Muscle of arm (tissue), 14 donors: ENCODE measurements at places on chromosomes 2 and 18.

GRCh38 chr2:71603851-71604725, 150.7 kb downstream of the DYSF start:
- no peak for DNase-seq

DNA sequence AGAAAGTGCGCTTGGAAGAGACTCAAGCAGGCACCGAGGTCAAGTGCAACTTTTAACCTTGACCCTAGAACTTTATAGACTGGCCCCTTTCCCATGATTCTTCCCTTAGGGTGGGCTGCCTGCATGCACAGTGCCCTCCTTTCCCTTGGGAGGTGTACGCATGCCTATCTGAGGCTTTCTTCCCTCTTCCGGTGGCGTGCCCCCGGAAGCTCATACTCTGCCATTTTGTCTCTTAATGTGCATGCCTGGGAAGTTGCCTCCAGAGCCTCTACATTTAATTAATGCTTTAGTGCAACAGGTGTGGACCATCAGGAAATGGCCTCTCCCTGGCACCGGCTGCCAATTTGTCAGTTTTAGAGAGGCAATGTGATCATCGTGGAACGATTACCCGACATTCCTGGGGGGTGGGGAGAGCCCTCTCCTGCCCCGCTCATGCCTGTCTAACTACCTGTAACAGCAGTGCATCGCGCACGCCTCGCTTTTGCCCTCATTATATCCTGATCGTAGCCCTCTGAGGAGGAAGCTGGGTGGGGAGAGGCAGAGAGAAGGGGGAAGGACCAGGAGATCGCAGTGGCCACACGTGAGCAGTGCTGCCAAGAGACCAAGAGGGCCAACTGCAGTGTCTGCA, 194.8 kb downstream of the TFCP2L1 start:
- DNase-seq, result no peak

DNA sequence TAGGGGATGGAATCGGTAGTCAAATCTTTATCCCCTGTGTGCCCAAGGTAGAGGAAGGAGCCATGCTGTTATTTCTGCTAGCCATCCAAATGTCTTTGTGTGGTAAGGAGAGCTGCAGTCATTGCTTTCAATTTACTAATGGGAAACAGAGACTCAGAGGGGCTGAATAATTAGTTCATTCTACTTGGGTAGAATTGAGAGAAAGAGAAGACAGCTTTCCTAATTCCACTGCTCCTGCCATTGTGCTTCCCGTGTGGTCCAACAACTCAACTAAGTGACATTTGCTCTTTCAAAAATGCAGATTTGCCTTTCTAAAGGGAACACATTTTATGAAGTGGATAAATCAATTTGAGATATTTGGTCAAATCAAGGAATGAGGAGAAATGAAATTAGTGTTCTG, 136.1 kb downstream of the AQP4 start:
- no peak for DNase-seq

DNA sequence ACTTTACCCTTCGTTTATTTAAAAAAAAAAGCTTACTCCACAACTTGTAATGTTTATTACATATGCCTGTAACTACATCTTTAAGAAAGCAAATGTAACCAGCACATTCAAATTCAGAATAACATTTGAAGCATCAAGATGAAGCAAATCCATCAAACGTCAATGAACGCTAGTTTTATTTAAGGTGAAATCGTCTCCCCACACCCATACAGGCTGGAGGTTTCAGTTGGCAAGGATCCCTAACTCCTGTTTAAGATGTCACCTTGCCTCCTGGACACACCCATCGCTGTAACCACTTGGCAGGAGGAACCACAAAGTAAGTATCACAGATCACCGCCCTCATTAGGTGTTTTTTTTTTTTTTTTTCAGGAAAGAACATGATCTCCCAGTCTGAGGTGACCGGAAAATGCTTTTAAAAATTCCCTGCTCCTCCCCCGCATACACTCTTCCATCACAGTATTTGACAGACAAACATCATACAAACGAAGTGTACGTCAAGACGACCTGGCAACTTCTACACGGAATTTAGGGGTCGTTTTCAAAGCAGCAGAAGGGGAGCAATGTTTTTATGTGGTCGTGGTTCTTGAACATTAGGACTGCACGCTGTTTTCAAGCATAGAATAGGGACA, 19.7 kb upstream of the STPG4 start:
- no peak for DNase-seq

- DNase-seq, result no peak
These were observed 37.7 kb downstream of the DOCK10 start for GRCh38 chr2:225004597-225004996.

DNA sequence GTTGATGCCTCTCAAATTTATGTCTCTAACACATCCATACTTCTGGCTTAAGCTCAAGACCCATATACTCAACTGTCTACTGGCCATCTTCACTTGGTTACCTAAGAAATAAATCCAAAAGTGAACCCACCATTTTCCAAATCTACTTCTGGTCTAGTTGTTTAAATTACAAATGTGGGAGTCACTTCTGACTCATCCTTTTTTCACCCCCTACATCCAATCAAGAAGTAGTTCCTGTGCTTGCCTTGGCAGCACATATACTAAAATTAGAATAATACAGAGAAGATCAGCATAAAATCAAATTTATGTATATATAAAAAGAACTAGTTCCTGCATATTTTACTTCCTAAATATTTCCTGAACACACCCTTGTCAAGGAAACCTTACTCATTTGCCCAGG, 53.6 kb downstream of the STRN start:
- no peak for DNase-seq

DNA sequence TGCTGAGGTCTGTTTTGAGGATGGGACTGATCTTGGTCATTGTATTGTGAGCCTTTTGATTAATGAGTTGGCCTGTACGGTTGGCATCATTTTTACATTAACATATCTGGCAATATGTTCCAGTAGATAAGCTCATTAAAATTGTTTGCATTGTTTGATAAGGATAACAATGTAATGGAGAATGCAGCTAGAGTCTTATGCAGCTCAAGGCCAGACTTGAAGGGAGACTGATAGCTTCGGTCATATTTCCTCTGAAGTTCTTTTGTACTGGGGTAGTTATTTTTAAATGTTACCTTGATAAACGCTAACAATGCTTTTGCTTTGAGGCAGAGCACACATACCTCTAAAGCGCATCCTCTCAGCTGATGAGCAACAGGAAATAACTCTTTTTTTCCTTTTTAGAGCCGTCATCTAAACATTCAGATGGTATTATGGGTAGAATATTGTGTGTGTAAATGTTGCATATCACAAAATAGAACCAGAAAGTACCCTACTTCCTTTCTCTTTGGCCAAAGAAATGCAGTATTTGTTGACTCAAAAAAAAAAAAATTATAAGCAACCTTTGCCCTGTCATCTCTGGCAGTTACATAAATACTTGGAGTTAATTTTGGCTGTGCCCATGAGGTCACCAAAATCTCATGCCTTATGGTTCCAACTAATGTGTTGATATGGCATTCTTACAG, 1.3 kb downstream of the MAPRE2 start:
- no peak for DNase-seq

DNA sequence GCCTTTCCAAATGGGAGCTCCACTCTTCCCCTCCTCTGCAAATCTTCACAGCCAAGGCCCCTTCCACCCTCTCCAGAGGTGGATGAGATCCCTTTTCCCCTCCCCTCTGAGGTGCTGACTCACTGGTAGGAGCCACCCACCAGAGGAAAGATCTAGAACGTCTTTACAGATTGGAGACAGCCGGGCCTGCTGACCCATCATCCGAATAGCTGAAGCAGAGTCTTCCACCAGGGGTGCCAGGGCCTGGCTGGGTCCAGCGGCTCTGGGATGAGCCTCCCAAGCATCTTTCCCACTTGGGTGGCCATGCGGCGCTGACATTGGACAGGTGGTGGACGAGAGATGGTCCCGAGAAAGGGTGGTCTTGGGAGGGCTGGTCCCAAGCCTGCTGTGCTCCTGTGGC, 9.0 kb downstream of the ERFE start:
- DNase-seq, result no peak

DNA sequence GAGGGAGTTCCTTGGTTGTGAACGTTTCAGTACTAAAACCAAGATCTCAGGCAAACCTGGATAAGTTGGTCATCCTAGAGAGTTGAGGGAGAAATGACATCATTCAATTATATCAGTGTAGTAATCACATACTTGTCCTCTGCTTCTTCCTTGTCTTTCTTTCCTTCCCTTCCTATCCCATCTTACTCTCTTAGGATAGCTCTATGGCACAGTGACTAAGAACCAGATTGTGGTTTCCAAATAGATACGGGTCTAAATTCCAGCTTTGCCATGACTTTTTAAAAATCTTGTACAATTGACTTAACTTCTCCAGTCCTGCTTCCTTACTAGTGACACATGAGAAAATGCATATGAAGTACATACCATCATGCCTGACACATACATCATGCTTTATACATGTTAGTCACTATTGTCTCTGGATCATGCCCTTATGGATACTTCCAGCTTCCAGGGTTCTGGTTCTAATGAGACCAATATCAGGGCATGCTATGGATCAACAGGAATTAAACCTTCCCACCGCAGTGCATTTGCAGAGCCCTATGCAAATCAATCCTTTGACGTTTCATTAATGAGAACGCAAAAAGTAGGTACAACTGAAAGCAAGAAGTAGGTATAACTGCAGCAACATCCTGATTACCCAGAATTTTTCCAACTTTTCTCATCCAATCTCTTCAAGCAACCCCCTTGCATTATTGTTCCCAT, 168.0 kb upstream of the KLF7 start:
- no peak for DNase-seq

- no peak for DNase-seq
These were observed 3.8 kb downstream of the IDH1 start for GRCh38 chr2:208251098-208251497.

- no peak for DNase-seq
These were observed 396.0 kb upstream of the RGPD4 start for GRCh38 chr2:107430596-107431266.

DNA sequence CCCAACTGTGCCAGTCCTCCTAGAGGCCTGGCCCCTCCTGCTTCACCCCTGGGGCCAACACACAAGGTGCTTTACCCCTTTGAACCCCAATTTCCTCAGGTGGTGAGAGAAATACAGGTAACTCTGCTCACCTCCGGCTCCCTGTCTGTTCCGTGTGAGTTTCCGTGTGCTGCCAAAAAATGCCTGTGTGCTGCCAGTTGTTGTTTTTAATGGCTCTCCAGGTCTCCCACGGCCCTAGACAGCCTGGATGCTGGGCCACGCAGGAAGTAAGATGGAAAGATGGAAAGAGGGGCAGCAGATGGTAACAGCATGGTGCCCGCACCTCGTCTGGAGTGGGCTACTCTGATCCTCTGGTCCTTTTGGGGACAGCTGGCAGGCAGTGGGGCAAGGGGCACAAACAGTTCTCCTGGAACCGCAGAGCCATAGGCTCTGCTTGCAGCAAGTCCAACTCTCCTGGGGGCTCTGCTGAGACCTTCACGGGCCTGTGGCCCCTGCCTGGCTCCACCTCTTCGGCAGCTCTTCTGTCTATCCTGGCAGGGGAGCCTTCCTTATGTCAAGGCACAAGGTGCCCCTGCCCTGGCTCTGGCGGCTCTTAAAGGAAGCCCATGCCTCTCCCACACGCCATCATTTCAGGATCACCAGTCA, 4.3 kb upstream of the ARHGEF4 start:
- no peak for DNase-seq
